ENCODE measurements at places on chromosomes 6 and 20. TPM values are rescaled to one million over a fixed set of nuclear protein-coding genes. Genes with fewer than 3 reads are reported as not detected.

GRCh38 chr6:44680202-44680720 lies 292.8 kb downstream of the CDC5L start:
- no peak for DNase-seq
- H3K4me1 ChIP-seq = no peaks in the 10 kb centered on the region
- no peak overlapping the region for H3K4me3 ChIP-seq
- no peaks in the 10 kb centered on the region for H3K27me3 ChIP-seq
- H3K27ac ChIP-seq = no peak overlapping the region

The NEURL2 gene
- polyA plus RNA-seq = 5.3 TPM

GRCh38 chr20:25508083-25508770 lies 77.1 kb downstream of the NINL start:
- no peaks in the 10 kb centered on the region for H3K27me3 ChIP-seq
- H3K4me1 ChIP-seq = no peaks in the 10 kb centered on the region
- H3K4me3 ChIP-seq = no peak overlapping the region
- peak; percentile 56 for DNase-seq
- H3K36me3 ChIP-seq = peaks cover 10% of the 10 kb centered on the region

DNA sequence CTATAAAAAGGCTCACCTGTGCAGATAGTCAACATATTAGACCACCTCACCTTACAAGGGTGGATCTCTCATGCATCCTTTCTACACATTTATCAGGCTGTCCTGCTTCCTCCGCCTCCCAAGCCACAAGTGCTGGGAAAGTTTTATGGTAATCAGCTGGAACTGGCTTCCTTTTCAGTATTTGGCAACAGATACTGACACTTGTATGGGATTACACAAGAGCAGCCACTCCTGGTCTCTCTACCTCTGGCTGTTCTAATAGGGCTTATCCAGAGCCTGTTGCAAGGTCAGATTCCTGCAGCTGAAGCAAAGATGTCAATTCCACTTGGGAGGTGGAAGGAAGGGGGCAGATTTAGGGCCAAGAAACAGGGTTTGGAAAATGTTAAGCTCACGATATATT lies 503 bp upstream of the GPLD1 start:
- H3K36me3 ChIP-seq = no peaks in the 10 kb centered on the region
- H3K27ac ChIP-seq = no peak overlapping the region
- H3K4me1 ChIP-seq = no peaks in the 10 kb centered on the region
- H3K4me3 ChIP-seq = no peak overlapping the region
- no peaks in the 10 kb centered on the region for H3K27me3 ChIP-seq

DNA sequence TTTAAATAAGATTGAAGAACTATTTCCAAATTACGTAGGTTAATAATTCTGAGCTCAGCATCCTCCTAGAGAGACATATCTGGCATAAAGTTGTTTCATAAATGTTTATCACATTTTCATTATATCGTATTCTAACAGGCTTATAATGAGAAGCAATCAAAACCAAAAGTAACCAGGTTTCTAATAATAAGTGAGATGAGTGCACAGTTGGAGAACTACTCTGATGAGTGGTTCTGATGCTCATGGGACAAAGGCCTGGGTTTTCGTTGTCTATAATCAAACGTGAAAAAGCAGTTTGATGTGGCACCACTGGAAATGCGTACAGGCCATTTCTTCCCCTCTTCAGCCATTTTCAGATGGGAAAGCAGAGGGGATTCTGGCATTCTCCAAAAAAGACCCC lies 4.7 kb upstream of the SERPINB6 start:
- no peak overlapping the region for H3K27ac ChIP-seq
- no peaks in the 10 kb centered on the region for H3K4me1 ChIP-seq
- H3K4me3 ChIP-seq = no peak overlapping the region
